Stimulated activated CD8-positive, alpha-beta memory T cell treated with anti-CD3 and anti-CD28 coated beads, Interleukin-2, amount 100 ng/mL, for 1 hour (primary cell): ENCODE measurements at places on chromosomes 5 and 9.

- no peak for DNase-seq
These were observed 54.9 kb downstream of the USP20 start for GRCh38 chr9:129889941-129890717.

DNA sequence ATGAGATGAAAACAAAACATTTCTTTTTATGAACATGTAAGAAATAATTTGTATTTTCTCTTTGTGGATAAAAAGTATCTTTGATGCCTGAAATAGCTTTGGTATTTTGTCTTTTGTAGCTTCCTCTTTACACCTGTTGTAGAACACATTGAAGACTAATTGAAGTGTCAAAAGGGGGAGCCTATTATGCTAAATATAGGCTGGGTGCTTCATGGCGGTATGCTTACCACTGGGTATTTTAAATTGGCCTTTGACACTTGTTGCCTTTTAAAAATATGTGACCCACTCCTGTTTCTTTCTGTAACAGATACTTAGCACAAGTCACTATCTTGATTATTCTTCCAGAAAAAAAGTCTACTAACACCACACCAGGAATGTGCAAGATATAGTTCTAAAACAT lies 226.4 kb downstream of the KIAA0825 start:
- no peak for DNase-seq

DNA sequence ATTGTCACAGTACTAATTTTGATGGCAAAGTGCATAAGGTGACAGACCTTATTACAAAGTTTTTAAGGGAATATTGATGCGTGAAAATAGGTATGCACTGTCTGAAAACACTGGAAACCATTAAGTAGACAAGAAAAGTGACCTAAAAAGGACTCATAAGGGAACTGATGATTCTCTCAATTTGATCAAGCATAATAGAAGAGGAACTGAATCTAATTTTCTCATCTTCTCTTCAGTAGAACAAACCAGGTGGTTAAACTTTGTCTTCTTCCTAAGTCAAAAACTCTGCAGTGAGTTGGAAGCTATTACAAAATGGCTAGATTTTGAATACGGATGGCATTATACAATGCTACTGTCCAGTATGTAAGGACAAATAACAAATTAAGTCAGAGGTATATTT lies 53.4 kb downstream of the RNF145 start:
- no peak for DNase-seq

DNA sequence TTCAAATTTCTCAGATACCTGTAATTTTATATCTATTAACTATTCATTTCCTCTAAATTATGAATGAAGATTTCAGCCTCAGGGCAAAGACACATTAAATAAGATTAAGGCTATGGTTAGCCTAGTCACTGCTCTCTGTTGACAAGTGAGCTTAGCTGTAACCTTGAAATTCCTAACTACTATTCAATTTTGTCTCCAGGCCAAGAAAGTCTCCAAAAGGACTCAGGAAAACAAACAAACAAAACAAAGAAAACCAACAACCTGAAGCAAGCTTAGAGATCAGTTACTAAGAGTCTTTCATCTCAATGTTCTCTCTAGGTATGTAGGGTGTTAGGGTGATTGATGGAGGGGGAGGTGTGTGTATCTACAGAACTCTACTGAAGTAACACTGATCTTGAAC lies 9.6 kb upstream of the CTNNAL1 start:
- no peak for DNase-seq

DNA sequence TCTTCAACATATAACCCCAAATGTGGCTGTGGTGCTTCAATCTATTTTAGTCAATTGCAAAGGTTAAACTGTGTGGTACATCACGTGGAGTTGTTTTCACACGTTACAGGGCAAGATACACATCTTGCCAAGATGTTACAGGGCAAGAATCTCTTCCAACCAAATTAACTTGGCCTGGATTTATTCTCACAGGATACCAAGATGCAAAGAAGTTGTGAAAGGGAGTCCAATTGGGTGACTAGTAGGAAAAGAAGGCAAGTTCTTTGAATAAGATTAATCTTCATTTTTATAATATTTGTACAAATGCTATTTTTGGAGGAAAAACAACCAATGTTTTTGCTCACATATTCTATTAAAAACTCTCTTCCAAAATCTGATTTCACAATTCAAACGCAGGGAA lies 4.8 kb upstream of the IFNA8 start:
- DNase-seq: no peak

GRCh38 chr9:131487621-131488031 lies 15.1 kb upstream of the POMT1 start:
- no peak for DNase-seq

GRCh38 chr5:93164690-93165089 lies 416.3 kb downstream of the NR2F1-AS1 start:
- no peak for DNase-seq

DNA sequence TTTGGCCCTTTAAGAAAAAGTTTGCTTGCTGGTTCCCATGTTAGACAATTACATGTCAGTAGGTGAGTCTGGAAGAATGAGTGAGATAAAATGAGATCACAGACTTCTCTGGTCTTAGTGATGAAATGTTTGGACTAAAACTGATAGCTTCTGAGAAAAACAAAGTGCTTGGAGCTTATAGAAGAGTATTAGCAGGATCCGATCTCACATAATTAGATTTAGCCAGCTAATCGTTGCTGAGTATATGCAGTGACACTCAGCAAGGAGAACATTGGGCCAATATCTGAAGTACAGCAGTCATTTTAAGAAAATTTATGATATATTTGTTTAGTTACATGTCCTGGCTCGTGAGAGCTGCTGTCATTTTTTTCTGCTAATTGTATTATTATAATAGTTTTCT lies 135.8 kb downstream of the SNCAIP start:
- no peak for DNase-seq

DNA sequence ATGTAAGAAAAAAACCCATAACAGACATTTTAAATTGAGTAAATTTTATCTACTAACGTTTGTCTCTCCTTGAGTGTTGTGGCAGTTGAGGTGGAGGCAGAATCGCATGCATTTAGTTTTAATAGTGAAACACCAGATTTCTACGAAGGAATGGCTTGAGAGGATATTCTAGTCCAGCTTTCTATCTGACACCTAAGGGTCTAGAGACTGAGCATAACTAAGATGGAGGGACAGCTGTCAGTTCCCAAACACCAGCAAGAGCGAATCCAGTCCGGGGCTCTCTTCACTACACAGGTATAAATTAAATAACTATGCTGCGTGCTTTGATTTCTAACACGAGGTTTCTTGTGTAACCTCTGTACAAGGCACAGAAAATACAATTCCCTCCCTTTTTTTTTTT lies 1.4 kb downstream of the NCBP1 start:
- DNase-seq: no peak

DNA sequence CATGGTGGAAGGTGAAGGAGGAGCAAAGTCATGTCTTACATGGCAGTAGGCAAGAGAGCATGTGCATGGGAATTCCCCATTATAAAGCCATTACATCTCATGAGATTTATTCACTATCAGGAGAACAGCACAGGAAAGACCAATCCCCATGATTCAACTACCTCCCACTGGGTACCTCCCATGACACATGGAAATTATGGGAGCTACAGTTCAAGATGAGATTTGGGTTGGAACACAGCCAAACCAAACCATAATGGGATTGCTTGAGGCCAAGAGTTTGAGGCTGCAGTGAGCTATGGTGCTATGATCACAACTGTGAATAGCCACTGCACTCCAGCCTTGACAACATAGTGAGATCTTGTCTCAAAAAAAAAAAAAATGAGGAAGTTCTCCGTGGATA lies 581.8 kb downstream of the TAF11L14 start:
- no peak for DNase-seq

- no peak for DNase-seq
These were observed 1.6 kb downstream of the CFAP95 start for GRCh38 chr9:69822116-69822750.

GRCh38 chr9:28056006-28056405 lies 482.7 kb upstream of the C9orf72 start:
- no peak for DNase-seq

DNA sequence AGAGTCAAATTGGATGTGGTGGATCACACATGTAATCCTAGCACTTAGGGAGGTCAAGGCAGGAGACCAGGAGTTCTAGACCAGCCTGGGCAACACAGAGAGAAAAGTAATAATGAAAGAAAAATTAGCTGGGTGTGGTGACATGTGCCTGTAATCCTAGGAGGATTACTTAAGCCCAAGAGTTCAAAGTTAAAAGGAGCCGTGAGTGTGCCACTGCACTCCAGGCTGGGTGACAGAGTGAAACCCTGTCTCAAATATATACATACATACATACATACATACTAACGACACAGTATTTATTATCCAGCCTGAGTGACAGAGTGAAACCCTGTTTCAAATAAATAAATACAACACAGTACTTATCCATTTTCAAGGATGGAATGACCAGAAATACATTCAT lies 180.3 kb downstream of the BNC2 start:
- DNase-seq: no peak

DNA sequence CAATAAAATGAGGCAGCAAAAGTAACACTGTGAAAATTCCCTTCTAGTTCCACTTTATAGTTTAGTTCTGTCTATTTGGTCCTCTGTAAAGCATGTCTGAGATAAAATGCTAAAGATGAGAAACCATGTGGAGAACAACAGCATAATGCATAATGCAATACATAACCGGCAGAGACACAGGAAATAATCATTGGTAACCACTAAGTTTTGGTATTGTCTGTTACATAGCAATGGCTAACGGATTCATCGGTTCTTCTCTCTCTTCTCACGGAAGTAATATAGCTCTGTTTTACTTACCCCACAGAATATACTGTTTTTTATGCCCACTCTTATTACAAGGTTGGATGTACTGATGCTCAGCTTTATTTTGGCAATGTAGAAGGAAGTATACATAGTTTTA lies 158.9 kb downstream of the FAM174A start:
- DNase-seq: no peak

- no peak for DNase-seq
These were observed 15.0 kb downstream of the ANKRD33B start for GRCh38 chr5:10578869-10579268.

- no peak for DNase-seq
These were observed 131.8 kb downstream of the LURAP1L start for GRCh38 chr9:12906646-12907045.

GRCh38 chr5:52998552-52999313 lies 9.6 kb downstream of the ITGA2 start:
- DNase-seq: no peak

- DNase-seq: no peak
These were observed 8.0 kb downstream of the GRIA1 start for GRCh38 chr5:153498516-153498915.

DNA sequence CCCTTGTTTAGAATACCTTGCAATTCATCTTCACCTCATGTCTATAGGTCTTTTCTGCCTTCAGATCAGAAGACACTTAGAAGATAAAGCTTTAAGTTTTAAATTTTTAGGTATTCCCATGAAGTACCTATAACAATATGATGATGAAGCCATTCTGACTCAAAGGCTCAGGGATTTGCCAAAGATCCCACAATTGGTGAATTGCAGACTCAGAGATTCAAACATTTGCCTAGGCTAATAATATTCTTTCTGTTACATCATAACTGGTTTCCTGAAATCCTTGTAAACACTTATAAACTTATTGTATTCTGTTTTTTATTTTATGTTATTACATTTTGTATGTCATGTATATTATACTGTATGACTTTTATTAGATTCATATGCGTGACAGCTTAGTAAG lies 62.8 kb upstream of the ZFAND5 start:
- no peak for DNase-seq

DNA sequence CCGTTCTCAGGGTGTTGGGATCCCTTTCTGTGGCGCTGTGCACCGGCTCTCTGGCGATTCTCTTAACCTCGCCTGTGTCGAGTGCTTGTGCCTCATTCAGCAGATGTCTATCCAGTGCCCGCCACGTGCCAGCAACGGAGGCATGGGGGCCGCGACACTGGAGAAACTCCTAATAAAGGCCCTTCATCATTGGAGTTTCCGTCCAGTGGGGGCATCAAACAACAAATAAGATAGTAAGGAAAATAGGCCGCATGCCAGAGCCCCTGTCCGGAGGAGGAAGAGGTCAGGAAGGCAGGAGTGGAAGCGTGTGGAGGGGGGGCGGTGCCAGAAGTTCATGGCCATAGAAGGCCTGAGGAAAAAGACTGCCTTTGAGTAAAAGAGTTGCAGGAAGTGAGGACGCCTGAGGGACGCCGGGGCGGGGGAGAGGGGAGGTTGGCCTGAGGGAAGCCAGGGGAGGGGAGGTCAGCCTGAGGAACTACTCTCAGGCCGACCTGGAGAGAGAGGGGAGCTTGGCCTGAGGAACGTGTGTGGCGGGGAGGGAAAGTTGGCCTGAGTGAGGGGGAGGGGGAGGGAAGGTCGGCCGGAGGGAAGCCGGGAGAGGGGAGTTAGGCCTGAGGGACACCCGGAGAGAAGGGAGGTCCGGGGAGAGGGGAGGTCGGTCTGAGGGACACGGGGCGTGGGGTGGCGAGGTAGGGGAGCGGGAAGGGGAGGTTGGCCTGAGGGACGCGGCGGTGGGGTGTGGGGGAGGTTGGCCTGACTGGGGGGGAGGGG lies 82.2 kb downstream of the CACNA1B start:
- DNase-seq: no peak

DNA sequence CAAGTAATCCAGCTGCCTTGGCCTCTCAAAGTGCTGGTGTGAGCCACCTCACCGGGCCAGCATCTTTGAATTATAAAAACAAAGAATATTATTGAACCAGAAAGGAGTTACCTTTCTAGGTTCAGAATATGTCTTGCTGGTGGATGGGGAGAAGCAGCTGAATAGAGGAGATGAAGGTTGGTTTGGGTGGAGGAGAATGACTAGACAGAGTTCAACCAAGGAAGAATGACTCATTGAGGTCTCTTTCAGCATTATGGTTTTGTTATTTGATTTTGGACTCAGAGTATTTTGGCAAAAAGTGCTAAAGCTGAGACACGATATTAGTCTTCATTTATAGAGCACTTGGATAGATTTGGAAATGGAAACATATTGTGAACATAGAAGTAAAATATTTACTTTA lies 75.2 kb upstream of the MPDZ start:
- DNase-seq: no peak

- DNase-seq: no peak
These were observed 35.9 kb downstream of the RNF44 start for GRCh38 chr5:176501333-176501732.

GRCh38 chr9:136602193-136602885 lies 56.5 kb upstream of the NOTCH1 start:
- DNase-seq: no peak

DNA sequence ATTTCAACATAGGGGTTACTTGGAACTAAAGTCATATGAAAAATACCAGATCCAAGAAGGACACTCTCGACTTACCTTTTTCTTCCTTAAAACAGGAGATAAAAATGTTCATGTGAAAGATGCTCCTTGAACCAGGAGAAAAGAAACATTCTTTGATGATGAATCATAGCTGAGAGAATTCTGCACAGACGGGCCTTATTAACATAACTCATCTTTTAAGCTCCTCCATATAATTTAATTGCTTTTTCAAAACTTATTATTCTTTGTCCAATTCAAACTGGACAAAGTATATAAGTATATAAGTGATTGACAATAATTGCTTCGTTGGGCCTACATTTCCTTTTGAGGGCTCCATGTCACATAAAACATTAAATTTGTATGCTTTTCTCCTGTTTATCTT lies 945.2 kb upstream of the C9orf72 start:
- DNase-seq: no peak

- DNase-seq: no peak
These were observed 3.0 kb upstream of the HRCT1 start for GRCh38 chr9:35903049-35903448.

- no peak for DNase-seq
These were observed 2.5 kb upstream of the WHRN start for GRCh38 chr9:114507726-114508125.
